Occipital lobe (tissue), 3 donors: ENCODE measurements at places on chromosomes 5 and 9. TPM values are rescaled to one million over a fixed set of nuclear protein-coding genes. Genes with fewer than 3 reads are reported as not detected.

The CDX1 gene
- total RNA-seq, result not detected

The LRRC19 gene
- total RNA-seq, result not detected

The SLC45A2 gene
- total RNA-seq, result 0.16 TPM

The SLC34A1 gene
- total RNA-seq, result not detected

The DTWD2 gene
- 13.9 TPM for total RNA-seq

The RAD50 gene
- total RNA-seq, result 39.3 TPM

The WNK2 gene
- total RNA-seq, result 16.4 TPM

The FCN2 gene
- not detected for total RNA-seq

The WDR38 gene
- not detected for total RNA-seq

The TRIM14 gene
- 2.2 TPM for total RNA-seq

The ARL10 gene
- total RNA-seq, result 50.5 TPM

The ABLIM3 gene
- 5.8 TPM for total RNA-seq

The OMD gene
- total RNA-seq, result 2.5 TPM

The C5orf52 gene
- not detected for total RNA-seq

The TOR4A gene
- 0.31 TPM for total RNA-seq

The LPAR1 gene
- total RNA-seq, result 26.4 TPM
